Eye (tissue), 1 donor: ENCODE measurements at places on chromosomes 7 and 10.
A peak's percentile ranks its signal among the peaks of the same experiment; 100 is the strongest.

DNA sequence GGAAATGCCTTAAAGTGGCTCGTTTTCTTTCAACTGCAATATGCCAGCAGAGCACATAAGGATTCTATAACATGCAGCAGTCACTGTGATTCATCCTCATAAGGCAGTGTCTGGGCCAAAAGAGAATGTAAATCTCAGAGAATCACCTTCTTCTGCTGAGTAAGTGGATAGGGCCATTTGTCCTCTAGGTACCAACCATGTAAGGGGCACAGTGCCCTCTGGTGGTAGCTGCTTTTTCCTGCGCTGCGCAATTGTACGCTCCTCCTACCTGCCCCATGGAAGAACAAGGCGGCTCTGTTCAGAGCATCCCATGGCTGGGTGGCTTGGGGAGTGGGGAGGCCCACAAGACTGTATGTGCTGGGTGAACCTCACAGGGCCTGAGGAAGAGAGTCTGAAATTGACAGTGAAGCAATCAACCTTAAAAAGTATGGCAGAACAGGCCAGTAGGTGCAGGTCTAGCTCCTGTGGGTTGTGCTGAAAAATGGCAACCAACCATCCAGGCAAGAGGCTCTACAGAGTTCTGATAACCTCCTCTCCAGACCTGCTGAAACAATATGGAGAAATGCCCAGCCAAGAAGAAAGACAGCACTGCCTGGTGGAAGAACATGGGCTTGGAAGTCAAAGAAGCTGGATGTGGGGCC is 78.6 kb upstream of the C10orf90 start:
- DNase-seq = peak; percentile 93

DNA sequence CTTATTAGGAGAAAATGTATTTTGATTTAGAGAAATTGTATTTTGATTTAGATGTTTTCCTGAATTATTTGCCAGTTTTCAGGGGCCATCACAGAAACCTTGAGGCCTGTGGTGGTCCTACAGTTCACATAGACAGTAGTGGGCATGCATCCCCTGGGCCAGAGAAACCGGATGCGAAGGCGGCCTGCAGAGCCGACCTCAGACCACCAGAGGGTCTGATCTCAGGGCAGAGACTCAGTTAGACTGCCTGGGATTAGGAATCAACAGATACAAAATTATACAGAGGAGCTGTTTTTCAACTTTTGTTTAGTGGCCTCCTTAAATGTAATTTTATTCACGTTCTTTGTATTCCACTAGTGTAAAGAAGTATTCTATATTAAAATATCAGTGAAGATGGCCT is 158.4 kb downstream of the PAXIP1 start:
- DNase-seq = no peak

DNA sequence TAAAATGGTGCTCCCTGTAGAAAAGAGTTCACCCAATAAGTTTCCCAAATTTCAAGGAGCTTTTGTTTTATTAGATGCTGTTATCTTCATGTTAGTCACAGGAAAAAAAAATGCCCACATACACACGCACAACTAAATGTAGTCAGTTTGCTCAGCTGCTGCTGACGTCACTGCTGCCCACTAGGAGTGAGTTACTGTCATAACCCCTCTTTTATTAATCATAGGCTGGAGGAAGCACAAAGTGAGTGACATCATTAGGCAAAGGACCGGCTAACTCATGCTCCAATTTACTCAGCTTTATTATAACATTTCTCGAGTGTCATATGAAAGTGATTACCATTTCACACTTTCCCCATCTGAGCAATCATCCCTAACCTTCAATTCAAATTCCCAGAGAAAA is 6.7 kb upstream of the INHBA start:
- DNase-seq = no peak

DNA sequence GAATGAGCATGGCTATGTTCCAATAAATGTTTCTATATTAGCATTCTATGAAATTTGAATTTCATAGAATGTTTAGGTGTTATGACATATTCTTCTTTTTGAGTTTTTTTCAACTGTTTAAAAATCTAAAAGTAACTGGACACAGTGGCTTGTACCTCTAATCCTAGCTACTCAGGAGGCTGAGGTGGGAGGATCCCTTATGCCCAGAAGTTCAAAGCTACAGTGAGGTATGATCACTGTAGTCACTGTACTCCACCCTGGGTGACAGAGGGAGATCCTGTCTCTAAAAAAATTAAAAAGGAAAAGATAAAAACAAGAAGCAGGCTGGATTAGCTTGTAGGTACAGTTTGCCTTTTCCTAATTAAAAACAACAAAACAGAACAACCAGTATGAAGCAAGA is 95.1 kb downstream of the NRBF2 start:
- no peak for DNase-seq

DNA sequence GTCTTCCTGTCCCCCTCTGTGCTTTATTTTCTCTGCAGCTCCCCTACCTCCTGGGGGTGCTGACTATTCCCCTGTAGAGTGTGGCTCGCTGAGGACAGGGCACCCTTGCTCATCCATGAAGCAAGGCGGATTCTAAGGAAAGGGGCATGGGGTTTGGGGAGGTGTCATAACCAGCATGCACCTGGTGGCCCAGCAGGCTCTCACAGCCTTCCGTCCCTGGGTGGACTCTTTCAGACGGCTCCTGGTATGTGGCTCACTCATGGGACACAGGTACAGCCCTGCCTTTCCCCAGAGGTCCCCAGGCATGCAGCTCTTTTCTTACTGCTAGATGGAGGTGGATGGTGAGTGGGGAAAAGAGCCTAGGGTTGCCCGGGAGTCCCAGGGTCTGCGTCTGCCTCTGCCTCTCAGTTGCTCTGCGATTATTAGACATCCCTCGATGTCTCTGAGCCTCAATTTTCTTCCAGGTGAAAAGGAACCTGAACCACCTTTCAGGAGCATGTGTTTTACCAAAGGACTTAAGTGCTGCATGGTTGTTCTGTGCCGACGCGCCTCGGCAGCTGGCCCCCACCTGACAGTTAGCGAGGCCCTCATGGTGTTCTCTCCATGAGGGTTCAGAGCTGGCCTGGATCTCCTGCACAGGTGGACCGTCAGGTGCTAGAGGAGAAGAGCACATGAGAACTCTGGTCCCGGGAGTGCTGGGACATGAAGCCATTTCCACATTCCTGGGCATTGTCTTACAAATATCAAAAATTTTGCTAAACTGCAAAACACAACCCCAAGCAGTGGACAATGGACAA is 172.5 kb upstream of the SHH start:
- no peak for DNase-seq

GRCh38 chr7:38796626-38797501 is 112.1 kb downstream of the VPS41 start:
- peak; percentile 90 for DNase-seq
